ENCODE measurements at places on chromosomes 3 and 15. TPM values are rescaled to one million over a fixed set of nuclear protein-coding genes. Genes with fewer than 3 reads are reported as not detected.
A peak's percentile ranks its signal among the peaks of the same experiment; 100 is the strongest.

Gene ZNF445
- 13.2 TPM for total RNA-seq

Gene RAB6B
- total RNA-seq = 0.51 TPM

Gene VIPR1
- total RNA-seq = 6.6 TPM

Gene CLRN1
- not detected for total RNA-seq

Gene ACP3
- total RNA-seq = not detected

Gene PPP1R14D
- not detected for total RNA-seq

Gene TM6SF1
- total RNA-seq = 1.3 TPM

DNA sequence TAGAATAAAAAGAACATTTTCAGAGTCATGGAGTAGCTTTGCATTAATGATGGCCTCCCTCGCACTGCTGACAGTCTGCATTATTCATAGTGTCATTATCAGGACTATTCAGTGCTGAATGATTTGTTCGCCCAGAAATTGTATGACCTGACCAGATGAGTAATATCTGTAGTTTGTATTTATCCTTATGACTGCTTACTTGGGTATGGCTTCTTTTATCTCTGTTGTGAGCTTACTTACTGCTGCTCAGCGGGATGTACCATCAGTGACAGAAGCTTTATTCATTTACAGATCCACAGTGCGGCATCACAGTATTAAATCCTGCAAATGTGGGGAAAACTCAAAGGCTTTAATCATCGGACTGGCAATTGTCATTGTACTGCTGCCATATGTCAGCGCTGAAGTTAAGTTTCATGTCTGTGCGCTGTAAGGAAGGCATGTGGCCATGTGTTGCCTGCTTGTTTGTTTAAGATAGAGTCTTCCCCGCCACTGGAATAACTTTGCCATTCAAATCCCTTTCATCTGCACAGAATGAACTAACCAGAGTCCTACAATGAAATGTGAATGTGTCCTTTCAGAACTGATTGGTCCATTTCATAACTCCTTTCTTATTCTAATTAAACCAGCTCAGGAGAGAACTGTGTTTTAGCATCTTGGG, 262.2 kb downstream of the CHL1 start:
- H3K36me3 ChIP-seq = no peaks in the 10 kb centered on the region
- H3K4me3 ChIP-seq = no peak overlapping the region
- DNase-seq = no peak
- no peaks in the 10 kb centered on the region for H3K4me1 ChIP-seq
- no peaks in the 10 kb centered on the region for H3K27me3 ChIP-seq

- no peaks in the 10 kb centered on the region for H3K36me3 ChIP-seq
- no peak overlapping the region for H3K27ac ChIP-seq
- no peak overlapping the region for H3K4me3 ChIP-seq
- no peaks in the 10 kb centered on the region for H3K4me1 ChIP-seq
- peaks cover 3% of the 10 kb centered on the region for H3K27me3 ChIP-seq
These were observed 92.5 kb downstream of the IL20RB start for GRCh38 chr3:137050281-137050680.

- H3K27me3 ChIP-seq = peaks cover 2% of the 10 kb centered on the region
- no peak overlapping the region for H3K4me3 ChIP-seq
- peaks cover 19% of the 10 kb centered on the region for H3K4me1 ChIP-seq
- DNase-seq = no peak
- H3K36me3 ChIP-seq = peaks cover under 1% of the 10 kb centered on the region
These were observed 4.5 kb downstream of the DLEC1 start for GRCh38 chr3:38043486-38043885.

DNA sequence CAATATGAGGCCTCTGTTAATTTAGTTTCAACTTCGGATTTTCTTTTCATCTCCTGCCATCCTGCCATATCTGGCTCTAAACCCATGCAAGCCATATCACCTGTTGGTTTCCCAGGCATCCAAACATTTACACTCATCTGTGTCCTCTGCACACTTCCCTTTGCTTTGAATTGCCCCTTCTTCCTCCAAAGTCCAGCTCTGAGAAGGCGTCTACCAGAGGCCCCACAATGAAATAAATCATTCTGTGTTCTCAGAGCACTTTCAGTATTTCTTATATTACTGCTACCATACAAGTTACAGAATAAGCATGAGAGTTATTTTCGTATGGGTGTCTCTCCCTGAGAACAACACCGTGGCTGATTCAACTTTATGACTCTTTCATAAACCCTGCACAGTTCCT, 12.9 kb upstream of the ABHD17C start:
- H3K36me3 ChIP-seq = no peaks in the 10 kb centered on the region
- H3K27me3 ChIP-seq = peaks cover 34% of the 10 kb centered on the region
- H3K4me1 ChIP-seq = peaks cover 3% of the 10 kb centered on the region
- no peak for DNase-seq
- H3K27ac ChIP-seq = no peak overlapping the region

DNA sequence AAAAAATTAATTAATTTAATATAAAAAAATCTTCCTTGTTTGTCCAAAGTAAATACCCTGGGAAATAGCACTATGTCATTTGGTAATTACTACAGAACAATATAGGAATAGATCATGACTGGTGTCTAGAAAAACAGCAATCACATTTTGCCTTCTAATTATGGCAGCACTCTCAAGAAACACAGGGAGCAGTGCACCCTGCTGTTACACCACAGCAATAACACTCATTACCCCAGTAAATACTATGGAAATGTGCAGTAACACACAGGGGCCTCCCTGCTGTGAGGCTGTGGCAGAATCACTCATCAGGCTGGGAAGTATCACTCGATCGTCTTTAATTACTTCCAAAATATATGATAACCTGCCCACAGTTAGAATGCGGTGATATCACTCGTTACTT, 646.0 kb downstream of the TUSC7 start:
- no peak for DNase-seq
- H3K4me3 ChIP-seq = no peak overlapping the region
- H3K27ac ChIP-seq = no peak overlapping the region
- no peaks in the 10 kb centered on the region for H3K4me1 ChIP-seq
- H3K27me3 ChIP-seq = no peaks in the 10 kb centered on the region

DNA sequence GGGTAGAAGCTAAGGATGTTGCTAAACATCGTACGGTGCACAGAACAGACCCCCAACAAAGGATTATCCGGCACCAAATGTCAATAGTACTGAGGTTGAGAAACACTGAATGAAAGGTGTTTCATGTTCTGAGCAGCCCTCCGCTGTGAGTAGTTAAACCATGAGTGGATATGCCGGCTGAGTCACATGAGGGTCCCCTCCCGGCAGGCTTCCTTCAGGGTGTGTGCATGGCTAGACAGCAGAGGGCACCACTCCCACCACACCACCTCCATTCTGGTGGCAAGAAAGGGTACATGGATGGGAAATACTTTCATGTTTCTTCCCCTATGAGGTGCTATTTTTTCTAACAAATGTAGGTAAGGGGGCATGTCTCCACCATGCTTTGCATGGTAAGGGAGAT, 128.3 kb upstream of the SEMA6D start:
- DNase-seq = no peak
- H3K27me3 ChIP-seq = peaks cover 3% of the 10 kb centered on the region
- H3K4me1 ChIP-seq = no peaks in the 10 kb centered on the region

GRCh38 chr3:73759297-73759711, 134.6 kb upstream of the PDZRN3 start:
- H3K4me3 ChIP-seq = no peak overlapping the region
- no peak overlapping the region for H3K27ac ChIP-seq
- no peak for DNase-seq
- H3K27me3 ChIP-seq = no peaks in the 10 kb centered on the region
- H3K4me1 ChIP-seq = no peaks in the 10 kb centered on the region

DNA sequence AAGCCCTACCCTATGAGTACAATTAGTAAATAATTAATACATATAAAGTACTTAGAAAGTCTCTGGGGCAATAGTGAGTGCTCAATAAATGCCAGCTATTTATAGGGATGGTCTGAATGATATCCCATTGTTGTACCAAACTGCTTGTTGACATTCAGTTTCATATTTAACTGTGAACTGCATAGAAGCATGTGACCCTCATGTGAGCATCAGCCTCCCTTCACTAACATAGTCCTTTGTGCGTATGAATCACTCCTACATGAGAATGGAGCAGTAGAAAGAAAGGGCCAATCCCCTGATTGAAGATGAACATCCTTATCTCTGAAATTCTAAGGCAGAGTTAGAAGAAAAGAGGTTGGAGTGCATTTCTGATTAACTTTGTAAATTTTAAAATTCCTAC, 68.7 kb upstream of the ATP10A start:
- H3K27ac ChIP-seq = no peak overlapping the region
- no peak overlapping the region for H3K4me3 ChIP-seq
- peaks cover 5% of the 10 kb centered on the region for H3K36me3 ChIP-seq
- no peak for DNase-seq
- no peaks in the 10 kb centered on the region for H3K27me3 ChIP-seq

DNA sequence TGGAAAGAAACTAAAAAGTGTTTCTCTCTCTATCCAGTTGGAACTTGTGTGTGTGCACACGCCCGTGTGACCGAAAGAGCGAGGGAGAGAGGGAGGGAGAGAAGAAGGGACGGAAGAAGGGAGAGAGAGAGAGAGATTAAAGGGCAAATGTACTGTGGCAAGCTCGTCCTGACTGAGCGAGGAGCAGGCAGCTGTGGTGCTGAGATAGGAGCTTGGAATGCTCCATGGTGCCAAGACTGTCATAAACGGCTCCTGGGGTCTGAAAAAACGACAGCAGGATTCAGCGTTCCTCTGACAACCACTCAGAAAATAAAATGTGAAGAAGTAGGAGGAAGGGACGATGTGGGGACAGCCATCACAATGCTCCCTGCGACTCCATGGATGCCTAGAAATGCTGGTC, 276.0 kb downstream of the SV2B start:
- no peaks in the 10 kb centered on the region for H3K36me3 ChIP-seq
- H3K4me3 ChIP-seq = no peak overlapping the region
- no peak for DNase-seq
- no peaks in the 10 kb centered on the region for H3K4me1 ChIP-seq
- no peak overlapping the region for H3K27ac ChIP-seq

GRCh38 chr3:126551121-126551838, 7.5 kb downstream of the C3orf22 start:
- no peak overlapping the region for H3K27ac ChIP-seq
- DNase-seq = no peak

GRCh38 chr3:198046120-198046857, 86.3 kb downstream of the LMLN start:
- H3K27ac ChIP-seq = no peak overlapping the region
- H3K27me3 ChIP-seq = peaks cover 2% of the 10 kb centered on the region
- no peaks in the 10 kb centered on the region for H3K36me3 ChIP-seq

DNA sequence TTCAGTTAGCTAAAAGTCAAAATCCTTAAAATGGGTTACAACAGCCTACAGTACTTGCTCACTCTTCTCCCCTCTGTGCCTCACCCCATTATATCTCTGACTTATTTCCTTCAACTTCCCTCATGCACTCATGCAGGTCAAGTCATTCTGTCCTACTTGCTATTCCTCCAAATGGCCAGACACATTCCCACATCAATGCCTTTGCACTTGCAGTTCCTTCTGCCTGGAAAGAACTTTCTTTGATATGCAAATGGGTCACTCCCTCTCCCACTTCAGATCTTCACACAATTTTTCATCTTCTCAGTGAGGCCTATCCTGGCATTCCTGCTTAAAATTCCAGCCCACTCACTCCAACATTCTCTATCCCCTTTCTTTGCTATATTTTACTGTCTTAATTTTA, 547.2 kb upstream of the TGFBR2 start:
- H3K27me3 ChIP-seq = peaks cover 2% of the 10 kb centered on the region
- H3K4me3 ChIP-seq = no peak overlapping the region
- DNase-seq = no peak
- H3K4me1 ChIP-seq = no peaks in the 10 kb centered on the region

GRCh38 chr15:59160880-59161593, 45.6 kb upstream of the LDHAL6B start:
- H3K27me3 ChIP-seq = no peaks in the 10 kb centered on the region
- H3K4me1 ChIP-seq = no peaks in the 10 kb centered on the region
- H3K4me3 ChIP-seq = no peak overlapping the region
- peak; percentile 55 for DNase-seq

GRCh38 chr3:140207541-140207940, 272.6 kb downstream of the CLSTN2 start:
- no peaks in the 10 kb centered on the region for H3K4me1 ChIP-seq
- no peaks in the 10 kb centered on the region for H3K36me3 ChIP-seq
- peaks cover 10% of the 10 kb centered on the region for H3K27me3 ChIP-seq

DNA sequence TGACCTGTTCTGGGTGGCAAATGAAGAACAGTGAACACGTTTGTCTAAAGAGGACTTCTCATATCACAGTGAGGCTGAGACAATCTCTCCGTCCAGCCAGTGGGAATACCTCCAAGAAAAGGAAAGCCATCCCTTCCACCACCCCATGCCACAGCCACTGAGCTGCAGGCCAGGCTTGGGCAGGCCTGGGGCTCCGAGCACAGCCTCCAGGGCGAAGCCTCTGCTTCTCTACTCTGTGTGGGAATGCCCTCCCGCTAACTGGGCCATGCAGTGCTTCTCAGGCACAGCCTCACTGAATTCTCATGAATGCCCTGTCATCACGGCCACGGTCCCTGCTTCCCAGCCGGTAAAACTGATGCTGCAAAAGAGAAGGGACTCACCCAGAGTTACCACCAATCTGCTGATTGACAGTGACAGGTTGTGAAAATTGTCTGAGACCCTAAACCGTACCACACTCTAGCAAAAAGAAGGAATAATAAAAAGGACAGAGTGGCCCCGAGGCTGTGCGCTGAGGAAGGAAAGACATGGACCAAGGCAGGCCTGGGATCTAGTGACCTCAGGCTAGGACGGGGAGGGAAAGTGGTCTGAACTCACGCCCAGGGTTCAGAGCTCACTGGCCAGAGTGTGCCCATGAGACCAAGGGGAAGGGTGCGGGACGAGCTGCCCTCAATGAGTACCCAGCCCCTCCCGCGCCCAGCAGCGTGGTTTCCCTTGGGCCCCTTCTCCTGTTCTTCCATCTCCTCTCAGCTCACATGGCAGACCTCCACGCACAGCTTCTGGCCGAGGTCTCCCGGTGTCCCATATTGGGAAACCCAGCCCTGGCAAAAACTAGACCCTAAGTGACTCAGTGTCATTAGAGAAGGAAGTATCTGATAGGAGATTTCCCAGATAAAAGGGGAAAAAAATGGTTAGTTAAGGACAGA, 52.8 kb downstream of the DHX30 start:
- peaks cover 4% of the 10 kb centered on the region for H3K36me3 ChIP-seq
- no peaks in the 10 kb centered on the region for H3K27me3 ChIP-seq
- H3K4me1 ChIP-seq = no peaks in the 10 kb centered on the region
